ENCODE measurements at places on chromosomes 1 and 21.

- DNase-seq: no peak
Observed at GRCh38 chr1:152866321-152866720, 6.5 kb downstream of the LCE7A start.

DNA sequence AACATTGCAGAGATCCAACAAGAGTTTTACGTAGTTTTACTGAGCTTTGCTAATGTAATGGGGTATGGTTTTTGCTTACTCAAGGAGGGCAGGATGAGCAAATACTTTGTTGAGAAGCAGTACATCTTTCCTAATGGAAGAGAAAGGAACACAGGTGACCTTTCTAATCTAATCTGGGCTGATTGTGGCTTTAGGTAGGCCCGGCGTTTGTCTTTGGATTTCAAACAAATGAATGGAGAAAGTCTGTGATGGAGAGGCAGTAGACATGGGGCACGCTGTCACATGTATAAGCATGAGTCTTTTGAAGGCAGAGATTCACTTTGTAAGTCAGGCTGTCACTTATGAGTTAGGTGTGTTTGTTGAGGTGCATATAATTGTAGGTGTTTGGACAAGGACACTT is 1.7 kb downstream of the PLEKHM2 start:
- no peak for DNase-seq

- DNase-seq: no peak
Observed at GRCh38 chr1:66395202-66396061, 138.5 kb upstream of the SGIP1 start.

DNA sequence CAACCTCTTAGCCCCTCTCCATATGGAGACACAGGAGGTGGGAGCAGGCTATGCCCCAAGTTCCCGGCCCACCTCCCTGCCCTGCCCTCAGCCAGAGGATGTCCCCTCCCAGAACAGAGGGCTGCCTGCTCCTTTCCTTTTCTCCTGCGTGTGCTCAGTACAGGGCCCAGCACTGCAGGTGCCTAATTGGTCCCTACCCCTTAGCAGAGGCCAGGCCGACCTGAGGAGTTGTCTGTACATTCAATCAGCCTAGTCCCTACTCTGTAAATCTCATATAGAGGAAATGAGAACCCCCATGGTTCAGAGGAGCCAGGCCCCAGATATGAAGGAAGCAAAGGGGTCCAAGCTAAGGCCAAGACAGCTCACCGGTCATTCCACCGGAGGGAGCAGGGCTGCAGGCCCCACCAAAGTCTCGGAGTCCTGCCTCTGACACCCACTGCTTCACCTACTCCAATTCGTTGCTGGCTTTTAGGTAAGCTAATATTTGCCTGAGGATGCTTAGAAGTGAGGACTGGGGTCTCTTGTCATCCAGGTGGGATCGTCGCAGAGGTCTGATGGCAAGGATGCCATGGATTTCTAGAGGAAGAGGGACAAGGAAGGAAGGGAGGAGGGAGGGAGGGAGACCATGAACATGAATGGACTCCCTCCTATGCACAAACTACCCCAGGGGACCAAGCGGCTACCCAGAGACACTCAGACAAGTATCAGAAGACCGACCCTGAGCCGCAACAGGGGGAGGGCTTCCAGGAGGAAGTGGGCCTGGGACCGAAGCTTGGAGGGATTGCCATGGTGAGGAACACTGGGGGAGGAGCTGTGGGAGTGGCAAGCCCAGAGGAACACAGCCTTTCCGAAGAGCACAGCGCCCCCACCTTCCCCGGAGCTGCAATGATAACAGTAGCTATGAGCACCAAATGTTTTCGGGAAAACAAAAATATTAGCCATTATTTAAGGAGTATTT is 30.4 kb upstream of the FOXO6 start:
- no peak for DNase-seq

DNA sequence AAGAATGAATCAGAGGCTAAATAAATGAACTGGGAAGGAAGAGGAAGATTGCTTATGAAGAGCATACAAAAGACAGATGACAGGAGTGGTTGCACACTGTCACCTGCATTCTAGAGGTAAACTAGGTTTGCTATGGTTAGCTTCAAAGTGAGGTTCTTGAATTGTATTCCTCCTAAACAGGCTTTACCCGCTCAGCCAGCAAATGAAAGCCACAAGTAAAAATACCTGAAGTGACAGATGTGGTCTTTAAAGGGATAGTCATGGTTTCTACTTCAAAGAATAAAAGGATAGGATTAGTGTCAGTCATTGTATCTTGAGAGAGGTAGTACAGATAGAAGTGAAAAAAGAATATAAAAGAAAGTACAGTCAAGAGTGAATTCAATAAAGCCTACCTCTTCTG is 32.4 kb upstream of the PRDX6 start:
- DNase-seq: no peak

DNA sequence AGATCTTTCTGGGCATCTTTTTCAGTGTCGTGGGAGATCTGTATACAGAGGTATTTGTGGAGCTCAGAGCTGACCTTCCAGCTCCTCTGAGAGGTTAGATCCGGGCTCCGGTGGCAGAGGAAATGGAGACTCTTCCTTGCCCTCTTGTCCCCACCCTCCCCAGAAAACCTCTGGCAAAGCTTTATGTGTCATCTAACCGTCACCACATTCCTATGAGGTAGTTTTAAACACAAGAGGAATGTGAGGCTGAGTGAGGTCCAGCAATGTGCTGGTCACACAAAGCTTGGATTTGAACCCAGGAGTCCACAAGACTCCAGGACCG is 1.2 kb downstream of the CD160 start:
- DNase-seq: no peak

DNA sequence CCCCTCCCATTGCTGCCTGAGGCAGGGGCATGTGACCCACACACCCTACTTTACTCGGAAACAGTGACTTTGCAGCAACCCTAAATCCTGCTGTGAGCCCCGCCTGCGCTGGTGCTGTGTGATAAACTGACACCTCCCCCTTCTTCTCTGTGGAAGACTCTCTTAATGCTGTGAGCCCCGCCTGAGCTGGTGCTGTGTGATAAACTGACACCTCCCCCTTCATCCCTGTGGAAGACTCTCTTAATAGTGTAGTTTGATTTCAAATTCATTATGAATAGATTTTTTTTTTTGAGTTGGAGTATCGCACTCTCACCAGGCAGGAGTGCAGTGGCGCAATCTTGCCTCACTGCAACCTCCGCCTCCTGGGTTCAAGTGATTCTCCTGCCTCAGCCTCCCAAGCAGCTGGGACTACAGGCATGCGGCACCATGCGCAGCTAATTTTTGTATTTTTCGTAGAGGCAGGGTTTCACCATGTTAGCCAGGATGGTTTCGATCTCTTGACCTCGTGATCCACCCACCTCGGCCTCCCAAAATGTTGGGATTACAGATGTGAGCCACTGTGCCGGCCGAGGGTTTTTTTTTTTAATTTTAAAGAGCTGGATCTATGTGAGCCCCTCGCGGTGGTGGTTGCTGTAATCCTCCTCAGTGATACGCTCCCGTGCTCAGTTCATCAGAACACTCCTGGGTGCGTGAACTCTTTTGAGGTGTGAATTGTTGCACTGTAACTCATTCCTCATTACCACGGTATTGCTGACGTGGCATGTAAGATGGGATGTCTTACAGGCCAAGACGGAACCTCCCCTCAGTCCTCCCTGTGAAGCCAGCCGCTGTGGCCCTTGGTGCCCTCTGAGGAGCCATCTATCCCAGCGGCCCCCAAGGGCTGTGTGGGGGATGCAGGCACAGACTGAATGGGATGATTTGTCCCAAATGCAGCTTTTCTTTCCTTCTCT is 60.3 kb downstream of the GALNT2 start:
- DNase-seq: no peak

DNA sequence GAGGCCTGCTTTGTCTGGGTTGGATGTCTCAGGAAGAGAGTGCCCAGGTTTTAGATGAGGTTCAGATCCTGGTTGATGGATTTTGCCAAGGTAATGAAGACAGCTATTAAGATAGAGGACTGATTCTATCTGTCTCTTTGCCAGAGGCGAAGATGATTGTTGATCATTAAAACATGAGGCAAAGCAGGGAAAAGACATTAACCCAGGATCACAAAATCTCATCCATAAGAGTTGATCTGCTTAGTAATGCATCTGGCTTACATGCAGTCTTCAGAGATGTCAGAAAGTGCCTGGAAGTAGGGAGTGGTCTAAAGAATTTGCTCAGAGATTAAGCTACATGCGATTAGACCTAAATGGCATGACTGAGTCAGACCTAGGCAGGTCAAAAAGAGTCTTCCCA is 229.6 kb upstream of the PLD5 start:
- DNase-seq: no peak

- DNase-seq: no peak
Observed at GRCh38 chr1:206725109-206725963, 40.6 kb downstream of the MAPKAPK2 start.

DNA sequence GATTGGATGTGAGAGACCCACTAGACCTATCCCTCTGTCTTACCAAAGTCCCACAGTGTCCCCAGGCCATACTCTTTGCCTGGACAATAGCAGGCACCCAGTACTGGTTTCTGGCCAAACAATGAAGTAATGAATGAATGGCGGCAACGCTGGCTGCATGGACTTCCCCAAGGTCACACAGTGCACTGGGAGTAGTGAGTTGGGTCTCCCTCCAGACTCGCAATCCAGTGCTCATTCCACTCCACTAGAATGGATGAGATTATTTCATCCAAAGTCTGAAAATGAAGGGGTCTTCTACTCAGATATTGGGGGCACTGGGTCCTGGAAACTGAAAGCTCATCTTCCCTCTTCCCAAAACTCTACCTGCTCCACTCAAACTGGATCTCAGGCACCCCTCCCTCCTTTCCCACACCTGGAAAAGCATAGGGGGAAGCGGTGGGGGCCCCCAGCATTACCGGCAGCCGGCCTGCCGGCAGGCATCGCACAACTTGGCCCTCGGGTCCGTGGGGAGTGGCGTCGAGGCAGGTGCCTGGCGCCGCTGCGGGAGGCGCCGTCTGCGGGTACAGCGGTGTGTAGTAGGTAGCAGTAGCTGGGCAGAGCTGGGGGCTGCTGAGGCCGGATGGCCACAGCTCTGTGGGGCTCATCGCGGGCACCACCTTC is 816 bp downstream of the E2F2 start:
- no peak for DNase-seq

DNA sequence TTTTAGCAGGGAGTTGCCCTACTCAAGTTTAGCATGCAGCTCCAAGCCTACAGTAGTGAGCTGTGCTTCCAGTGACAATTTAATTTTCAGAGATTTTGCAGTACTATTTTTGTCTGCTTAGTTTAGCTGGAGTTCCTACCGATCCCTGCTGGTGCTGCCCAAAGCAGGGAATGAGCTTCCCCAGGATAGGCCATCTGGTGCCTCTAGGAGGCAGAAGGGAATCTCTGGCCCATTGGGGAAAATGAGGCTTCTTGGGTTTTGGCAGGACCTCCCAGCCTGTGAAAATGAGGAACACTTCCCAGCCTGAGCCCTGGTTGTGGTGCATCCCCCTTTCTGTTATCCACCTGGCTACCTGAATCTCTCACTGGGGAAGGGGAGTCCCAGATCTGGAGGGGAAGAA is 149.2 kb downstream of the RASAL2 start:
- DNase-seq: no peak

DNA sequence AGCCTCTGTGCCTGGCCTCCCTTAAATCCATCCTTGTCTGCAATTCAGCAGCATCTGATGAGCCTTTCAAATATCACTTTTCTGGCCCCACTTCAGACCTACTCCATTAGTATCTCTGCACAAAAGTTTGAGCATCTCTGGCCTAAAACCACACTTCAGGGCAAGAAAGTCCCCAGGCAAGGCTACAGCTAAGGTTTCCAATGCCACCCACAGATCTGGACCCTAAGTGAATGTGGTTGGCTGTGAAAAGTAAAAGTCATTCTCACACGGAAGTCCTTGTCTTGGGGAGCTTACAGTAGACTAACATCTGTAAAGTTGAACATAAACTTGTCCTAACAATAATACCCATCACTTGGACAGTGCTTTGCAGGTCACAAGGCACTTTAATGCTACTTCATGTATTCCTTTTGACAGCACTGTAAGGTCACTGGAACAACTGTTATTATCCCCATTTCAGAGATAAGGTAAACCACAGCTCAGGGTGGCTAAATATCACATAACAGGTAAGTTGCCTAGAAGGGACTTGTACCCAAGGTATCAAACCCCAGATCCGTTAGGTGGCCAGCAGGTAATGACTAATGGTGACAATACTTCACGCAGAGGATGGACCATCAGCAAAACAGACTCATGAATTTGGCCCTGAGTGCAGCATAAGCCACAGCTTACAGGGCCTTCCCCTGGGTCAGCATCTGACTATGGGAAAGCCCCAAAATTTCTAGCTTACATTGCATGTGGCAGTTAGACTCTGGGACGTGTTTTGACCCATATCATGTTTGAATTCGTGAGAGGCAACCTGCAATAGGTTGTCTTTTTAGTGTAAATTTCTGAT is 356.0 kb downstream of the HHAT start:
- DNase-seq: no peak

DNA sequence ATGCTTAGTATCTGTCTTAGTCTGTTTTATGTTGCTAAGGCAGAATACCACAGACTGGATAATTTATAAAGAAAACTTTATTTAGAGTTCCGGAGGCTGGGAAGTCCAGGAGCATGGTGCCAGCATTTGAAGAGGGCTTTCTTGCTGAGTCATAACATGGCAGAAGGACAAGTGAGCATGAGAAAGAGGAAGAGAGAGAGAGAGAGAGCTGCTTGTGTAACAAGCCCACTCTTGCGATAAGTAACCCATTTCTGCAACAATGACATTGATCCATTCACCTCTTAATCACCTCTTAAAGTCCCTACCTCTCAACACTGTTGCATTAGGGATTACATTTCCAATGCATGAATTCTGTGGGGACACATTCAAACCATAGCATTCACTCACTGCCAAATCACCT is 11.7 kb upstream of the MYOCOS start:
- no peak for DNase-seq

- DNase-seq: no peak
Observed at GRCh38 chr1:54152696-54153095, at the start of gene CDCP2. Gene CDCP2 (minus strand): TSS chr1:54153000. CDS start chr1:54152922, 78 bp downstream.

DNA sequence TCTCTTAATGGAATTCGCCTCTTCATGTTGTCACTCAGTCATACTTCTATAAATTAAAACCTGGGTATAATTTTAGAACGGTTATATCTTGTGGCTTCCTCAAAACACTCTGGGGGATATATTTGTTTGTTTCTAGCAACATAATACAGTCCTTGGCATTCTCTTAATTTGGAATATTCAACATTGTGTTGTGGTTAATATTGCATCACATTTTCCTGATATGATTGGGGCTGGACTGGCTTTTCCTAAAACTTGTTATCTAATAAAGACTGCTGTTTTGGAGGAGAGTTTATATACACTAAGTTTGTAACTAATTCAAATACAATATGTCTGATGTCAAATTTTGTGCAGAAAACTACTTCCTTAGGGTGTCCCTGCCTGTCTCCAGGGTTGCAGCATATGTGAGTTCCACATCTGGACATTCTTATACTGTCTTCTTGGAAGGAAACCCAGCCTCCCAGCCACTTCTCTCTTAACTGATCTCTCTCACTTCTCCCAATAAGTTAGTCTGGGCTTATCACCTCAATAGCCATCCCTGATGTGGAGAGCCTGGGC is 892.6 kb downstream of the MRPL39 start:
- DNase-seq: no peak

DNA sequence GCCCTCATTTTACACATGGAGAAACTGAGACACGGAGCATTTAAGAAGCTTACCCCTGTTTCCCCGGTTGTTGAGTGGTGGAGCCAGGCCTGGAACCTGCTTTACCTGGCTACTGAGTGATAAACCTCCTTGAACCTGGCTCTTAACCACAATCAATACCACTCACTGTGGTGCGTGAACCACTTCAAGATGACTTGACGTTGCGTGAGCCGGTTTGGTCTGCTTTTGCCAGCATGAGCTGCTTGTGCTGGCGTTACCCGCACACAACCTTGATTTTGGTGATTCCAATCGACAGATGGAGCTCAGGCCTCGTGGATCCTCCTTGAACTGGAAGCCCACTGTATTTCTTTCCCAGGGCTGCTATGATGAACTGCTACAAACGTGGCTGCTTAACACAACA is 6.1 kb upstream of the TINAGL1 start:
- no peak for DNase-seq
